ENCODE measurements at places on chromosomes 2 and 18.

- no peak for DNase-seq
These were observed 4.5 kb downstream of the HOXD8 start for GRCh38 chr2:176134035-176134434.

DNA sequence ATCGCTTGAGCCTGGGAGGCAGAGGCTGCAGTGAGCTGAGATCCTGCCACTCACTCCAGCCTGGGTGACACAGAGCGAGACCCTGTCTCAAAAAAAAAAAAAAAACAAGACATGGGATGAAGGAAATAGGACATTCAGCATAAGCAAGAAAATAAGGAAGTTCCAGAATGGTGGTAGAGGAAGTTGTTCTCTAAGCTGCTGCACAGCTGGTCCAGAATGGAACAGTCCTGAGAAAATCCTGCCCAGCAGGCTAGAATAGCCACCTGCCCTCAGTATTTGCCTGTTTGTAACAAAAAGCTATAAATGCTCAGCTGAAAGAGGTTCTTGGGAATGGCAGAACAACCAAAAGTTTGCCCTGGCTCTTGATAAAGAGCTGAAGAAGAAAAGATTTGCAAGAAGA is 11.1 kb upstream of the MAPRE3 start:
- no peak for DNase-seq

- DNase-seq, result no peak
These were observed 323.2 kb upstream of the SLC39A10 start for GRCh38 chr2:195333869-195334268.

DNA sequence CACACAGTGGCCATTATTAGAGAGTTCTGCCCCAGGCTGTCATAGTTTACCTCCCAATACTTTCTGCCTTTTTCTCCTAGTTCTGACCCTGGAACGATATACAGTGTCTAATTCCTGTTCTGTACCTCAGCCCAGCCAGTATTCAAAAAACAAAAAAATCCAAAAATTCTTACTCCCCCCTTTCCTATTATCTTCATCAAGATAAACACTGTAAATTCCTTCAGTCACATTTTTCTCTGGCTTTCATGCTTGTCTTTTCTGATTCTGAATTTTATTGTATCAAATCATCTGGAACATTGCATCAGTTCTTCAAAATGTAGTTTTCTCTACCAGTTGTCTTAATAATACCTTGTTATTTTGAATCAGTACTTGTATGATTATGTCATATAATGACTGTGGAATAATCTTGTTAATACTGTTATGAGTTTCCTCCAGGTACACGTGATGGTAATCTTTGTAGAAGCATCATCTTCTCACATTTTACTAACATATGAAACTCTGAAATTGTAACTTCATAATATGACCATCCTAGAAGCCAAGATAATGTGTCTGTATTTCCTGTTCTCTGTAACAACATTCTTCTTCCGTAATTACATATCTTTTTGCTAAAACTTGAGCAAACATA is 79.0 kb upstream of the NOSTRIN start:
- no peak for DNase-seq

- no peak for DNase-seq
These were observed 49.1 kb downstream of the LRPPRC start for GRCh38 chr2:43946685-43947084.

DNA sequence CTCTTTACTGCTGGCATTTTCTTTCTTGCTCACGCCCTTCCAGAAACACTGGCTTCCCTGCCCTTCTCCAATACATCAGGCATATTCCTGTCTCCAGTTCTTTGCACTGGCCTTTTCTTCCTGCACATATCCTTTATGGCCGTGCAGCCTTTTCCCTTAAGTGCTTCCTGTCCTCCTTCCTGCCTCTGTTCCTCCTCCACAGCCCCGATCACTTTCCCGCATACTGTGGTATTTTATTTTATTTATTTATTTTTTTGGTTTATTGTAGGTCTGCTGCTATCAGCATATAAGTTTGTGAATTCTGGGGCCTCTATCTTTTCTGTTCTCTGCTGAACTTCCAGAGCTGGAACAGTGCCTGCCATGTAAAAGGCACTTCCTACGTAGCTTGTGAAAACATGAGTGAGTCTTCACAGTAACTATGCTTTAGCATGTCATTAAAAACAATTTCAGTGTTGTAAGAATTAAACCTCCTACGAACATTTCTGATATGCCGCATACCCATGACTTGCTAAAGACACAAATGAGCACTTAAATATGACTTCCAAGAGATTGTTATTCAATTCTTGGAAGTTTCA is 289.1 kb downstream of the TRIB2 start:
- DNase-seq, result no peak

- DNase-seq, result no peak
These were observed 35.0 kb downstream of the CYP27C1 start for GRCh38 chr2:127185093-127185492.

DNA sequence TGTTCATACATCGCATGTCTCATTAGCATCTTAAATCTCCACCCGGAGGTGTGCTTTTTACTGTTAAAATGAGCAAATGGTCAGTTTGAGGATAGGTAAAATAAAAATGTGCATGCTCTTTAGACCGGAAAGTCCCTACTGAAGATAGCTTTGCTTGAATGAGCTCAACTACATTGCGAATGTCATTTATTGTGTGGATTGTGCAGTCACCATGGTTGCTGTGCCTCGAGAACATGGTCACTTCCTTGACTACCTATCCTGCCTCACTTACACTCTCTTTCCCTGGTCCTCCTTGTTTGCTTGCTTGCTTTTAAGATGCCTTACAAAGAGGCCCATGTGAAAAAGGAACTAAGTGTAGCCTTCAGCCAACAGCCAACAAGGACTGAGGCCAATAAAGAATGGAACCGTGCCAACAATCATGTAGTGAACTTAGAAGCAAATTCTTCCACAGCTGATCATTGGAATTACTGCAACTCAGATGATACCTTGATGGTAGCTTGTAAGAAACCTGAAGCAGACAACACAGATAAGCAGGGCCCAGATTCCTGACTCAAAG is 72.2 kb upstream of the BARD1 start:
- DNase-seq, result no peak
